HCEC 1CT (cell line): ENCODE measurements at places on chromosomes 11 and 22.

DNA sequence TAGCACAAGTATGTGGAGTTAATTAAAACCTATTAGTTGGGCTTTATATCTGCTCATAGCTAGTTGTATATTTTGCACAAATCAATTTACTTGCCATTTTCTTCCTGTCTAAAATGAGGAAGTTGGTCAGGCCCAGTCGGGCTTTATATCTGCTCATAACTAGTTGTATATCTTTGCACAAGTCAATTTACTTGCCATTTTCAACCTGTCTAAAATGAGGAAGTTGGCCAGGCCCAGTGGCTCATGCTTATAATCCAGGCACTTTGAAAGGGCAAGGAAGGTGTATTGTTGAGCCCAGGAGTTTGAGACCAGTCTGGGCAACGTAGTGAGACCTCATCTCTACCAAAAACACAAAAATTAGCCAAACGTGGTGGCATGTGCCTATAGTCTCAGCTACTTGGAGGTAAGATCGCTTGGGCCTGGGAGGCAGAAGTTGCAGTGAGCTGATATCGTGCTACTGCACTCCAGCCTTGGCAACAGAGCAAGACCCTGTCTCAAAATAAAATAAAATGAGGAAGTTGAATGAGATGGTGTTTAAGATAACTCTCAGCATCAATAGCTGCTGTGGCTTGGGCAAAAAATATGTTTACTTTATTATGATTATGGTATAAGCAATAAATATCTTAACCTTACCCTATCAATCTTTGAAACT, 1558.6 kb upstream of the RAG2 start:
- DNase-seq: no peak

DNA sequence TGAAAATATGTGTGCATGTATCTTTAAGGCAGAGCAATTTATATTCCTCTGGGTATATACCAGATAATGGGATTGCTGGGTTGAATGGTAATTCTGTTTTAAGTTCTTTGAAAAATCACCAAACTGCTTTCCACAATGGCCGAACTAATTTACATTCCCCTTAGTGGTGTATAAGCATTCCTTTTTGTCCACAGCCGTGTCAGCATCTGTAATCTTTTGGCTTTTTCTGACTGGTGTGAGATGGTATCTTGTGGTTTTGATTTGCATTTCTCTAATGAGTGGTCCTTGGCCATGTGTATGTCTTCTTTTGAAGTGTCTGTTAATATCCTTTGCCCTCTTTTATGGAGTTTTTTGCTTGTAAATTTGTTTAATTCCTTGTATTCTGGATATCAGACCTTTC, 24.3 kb downstream of the CCDC15 start:
- DNase-seq: no peak

GRCh38 chr11:47328449-47329390, 23.8 kb downstream of the MYBPC3 start:
- no peak for DNase-seq

- DNase-seq: no peak
Measured at GRCh38 chr22:36274531-36274930, 21.6 kb downstream of the APOL1 start.

DNA sequence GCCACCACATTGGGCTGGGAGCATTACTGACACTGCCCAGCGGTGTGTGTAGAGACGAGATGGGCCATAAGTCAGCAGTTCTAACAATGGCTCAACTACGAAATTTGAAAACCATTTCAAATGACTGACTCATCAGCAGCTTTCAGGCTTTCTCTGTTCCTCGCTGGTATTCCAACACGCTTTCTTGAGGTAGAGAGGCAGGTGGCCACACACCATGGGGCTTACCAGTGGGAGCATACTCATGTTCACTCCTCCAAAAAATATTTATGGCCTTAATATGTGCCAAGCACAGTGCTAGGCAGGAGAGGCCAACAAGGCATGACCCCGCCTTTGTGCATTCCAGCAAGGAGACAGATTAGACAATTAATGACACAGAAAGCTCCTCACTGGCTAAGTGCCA, 20.3 kb downstream of the ARFGAP2 start:
- DNase-seq: no peak

- DNase-seq: no peak
Measured at GRCh38 chr22:47748957-47749356, 986.5 kb downstream of the TBC1D22A start.

- DNase-seq: no peak
Measured at GRCh38 chr11:44366741-44367140, 56.8 kb upstream of the ALX4 start.

DNA sequence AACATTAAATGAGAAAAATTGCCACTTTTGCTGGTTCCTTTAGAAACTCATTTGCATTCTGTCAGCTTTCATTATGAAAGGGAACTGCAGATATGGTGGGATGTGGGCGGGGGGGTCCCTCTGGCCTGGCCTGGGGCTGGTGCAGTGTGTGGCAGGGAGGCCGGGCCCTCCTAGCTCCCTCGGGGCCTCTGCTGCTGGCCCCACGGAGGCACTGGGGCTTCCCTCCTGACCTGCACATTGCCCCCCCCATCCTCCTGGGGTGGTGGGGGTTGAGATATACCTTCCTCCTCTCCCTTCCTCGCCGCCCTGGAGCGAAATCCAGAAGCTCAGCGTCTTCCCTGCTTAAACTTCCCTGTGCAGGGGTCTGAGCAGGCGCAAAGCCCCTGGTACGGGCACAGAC, 1005.9 kb downstream of the BRD1 start:
- no peak for DNase-seq

- peak; percentile 66 for DNase-seq
Measured at GRCh38 chr22:19962246-19962908, 20.8 kb upstream of the TXNRD2 start.
